ENCODE measurements at places on chromosomes 16 and 17. TPM values are rescaled to one million over a fixed set of nuclear protein-coding genes. Genes with fewer than 3 reads are reported as not detected.

The EVI2B gene
- total RNA-seq, result 0.13 TPM

The NPIPB6 gene
- 1.2 TPM for total RNA-seq

The WFDC1 gene
- 29.6 TPM for total RNA-seq

The CLEC18B gene
- total RNA-seq, result 0.53 TPM

The ADORA2B gene
- total RNA-seq, result 7.5 TPM

The KRT31 gene
- not detected for total RNA-seq

The CBLN1 gene
- not detected for total RNA-seq

The TBC1D3 gene
- total RNA-seq, result not detected

The CDH5 gene
- 16.1 TPM for total RNA-seq

The CACNG1 gene
- not detected for total RNA-seq

The BIRC5 gene
- total RNA-seq, result 63.8 TPM

The BICDL2 gene
- total RNA-seq, result 0.13 TPM

The MFSD6L gene
- not detected for total RNA-seq

The DDX42 gene
- 62.7 TPM for total RNA-seq

The GPR142 gene
- total RNA-seq, result not detected

The SLC52A1 gene
- total RNA-seq, result not detected

The GRAP gene
- 0.79 TPM for total RNA-seq

The KIF2B gene
- total RNA-seq, result not detected

The OR3A3 gene
- total RNA-seq, result not detected

The ARHGAP44 gene
- 5.9 TPM for total RNA-seq

The TBC1D3K gene
- total RNA-seq, result not detected

The DPEP2 gene
- total RNA-seq, result not detected

The EFTUD2 gene
- total RNA-seq, result 87.9 TPM

The ANKRD40 gene
- total RNA-seq, result 32.6 TPM

The CHST5 gene
- not detected for total RNA-seq
